Omental fat pad (tissue), 4 donors: ENCODE measurements at places on chromosomes 5 and 9. TPM values are rescaled to one million over a fixed set of nuclear protein-coding genes. Genes with fewer than 3 reads are reported as not detected.

The LPAR1 gene
- total RNA-seq = 80.2 TPM

The SPINK1 gene
- total RNA-seq = not detected

The DIPK1B gene
- total RNA-seq = 12.8 TPM

GRCh38 chr5:156393980-156394379 lies 67.0 kb downstream of the SGCD start:
- no peak for DNase-seq

- DNase-seq = no peak
These were observed 465.2 kb upstream of the RGMB start for GRCh38 chr5:98308231-98308630.

GRCh38 chr9:36802201-36802920 lies 229.7 kb downstream of the MELK start:
- DNase-seq = no peak

- no peak for DNase-seq
These were observed 40.7 kb downstream of the WNK2 start for GRCh38 chr9:93224591-93224990.

DNA sequence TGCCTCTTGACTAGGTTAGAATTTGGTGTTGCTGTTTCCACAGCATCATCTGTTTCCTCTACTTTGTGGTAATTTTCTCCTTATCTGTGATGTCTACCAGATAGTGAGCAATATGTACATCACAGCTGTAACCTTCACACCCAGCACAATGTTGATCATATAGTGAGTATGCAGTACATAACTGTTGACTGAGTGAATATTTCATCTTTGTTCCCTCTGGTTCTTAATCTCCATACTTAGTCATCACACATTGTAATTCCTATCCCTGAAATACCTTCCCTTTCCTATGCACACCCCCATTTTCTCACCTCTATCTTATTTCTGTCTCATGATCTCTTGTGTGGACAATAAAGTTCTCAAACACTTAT lies 115.9 kb downstream of the KIF4B start:
- DNase-seq = no peak

DNA sequence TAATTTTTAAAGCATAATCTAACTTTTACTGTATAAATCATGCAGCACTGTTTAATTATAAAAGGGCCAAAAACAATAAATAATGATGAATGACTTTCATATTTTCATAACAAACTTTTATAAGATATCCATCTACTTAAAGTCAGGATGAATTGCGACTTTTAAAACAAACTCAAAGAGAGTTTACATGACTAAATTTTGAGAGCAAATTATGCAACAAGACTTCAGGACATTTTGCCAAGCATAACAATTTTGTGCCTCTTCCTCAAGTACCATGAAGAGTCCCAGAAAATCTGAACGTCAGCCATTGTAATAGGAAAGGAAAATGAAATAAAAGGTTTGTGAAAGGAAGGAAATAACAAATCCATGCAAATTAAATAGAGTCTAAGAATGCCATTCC lies 24.4 kb downstream of the ERAP1 start:
- DNase-seq = no peak

GRCh38 chr5:88693071-88693932 lies 189.7 kb downstream of the MEF2C start:
- DNase-seq = no peak

- DNase-seq = no peak
These were observed 118.7 kb upstream of the CCNG1 start for GRCh38 chr5:163318707-163319106.

DNA sequence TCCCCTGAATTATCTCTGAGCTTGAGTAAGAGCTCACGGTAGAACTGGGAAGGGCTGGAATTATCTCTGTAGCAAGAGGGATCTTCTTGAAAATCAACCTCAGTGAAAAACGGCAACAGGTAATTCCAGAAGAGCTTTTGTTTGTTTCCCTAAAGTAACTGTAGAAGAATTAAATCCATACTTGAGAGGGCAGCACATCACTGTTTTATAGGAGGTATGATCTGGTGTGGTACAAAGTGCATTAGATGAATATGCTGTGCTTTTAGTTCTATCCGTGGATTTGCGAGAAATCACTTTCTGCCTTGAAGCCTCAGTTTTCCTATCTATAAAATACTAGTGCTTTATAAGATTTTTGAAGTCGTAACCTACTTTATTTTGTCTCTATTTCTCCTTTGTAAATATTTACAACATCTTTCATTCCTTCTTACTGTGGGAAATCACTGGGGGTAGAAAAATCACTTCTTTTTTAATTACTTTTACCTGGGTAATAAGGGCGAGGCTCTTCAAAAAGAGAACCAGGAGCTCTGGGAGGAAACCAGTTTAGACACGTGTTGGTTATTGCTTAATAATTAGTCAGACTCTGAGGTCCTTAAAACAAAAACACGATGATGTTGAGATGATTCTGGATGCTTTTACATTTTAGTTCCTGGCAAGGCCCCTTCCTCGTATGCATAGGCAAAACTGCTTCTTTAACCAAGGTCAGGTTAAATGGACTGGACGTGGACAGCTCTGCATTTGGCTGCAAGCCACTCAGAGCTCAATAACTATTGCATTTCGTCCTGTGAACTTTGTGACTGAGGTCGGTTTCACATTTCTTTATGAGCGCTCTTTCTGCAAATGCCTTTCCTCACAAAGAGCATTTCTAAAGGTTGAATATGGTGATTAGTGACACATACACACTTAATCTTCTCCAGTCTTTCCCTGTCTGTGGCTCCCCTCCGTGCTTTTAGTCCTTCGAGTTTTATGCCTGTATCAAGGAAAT lies 376.1 kb downstream of the BRINP1 start:
- DNase-seq = no peak

DNA sequence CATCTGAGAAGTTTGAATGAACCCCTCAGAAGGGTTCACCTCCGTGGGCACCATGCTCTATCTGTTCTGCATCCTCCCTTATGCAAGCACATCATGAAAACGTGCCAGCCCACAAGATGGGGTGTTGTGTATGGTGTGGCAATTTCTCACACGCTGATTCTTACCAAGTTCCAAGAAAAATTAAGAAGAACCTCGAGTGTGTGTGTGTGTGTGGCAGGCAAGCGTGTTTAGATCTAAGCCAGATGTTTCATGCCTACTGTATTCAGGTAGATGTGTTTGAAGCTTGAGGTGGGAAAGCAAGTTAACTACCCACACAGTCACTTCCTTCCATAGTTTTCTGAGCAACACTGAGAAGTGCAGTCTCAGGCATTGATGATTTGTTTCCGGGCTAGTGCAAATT lies 77.7 kb upstream of the GNA14 start:
- DNase-seq = no peak

DNA sequence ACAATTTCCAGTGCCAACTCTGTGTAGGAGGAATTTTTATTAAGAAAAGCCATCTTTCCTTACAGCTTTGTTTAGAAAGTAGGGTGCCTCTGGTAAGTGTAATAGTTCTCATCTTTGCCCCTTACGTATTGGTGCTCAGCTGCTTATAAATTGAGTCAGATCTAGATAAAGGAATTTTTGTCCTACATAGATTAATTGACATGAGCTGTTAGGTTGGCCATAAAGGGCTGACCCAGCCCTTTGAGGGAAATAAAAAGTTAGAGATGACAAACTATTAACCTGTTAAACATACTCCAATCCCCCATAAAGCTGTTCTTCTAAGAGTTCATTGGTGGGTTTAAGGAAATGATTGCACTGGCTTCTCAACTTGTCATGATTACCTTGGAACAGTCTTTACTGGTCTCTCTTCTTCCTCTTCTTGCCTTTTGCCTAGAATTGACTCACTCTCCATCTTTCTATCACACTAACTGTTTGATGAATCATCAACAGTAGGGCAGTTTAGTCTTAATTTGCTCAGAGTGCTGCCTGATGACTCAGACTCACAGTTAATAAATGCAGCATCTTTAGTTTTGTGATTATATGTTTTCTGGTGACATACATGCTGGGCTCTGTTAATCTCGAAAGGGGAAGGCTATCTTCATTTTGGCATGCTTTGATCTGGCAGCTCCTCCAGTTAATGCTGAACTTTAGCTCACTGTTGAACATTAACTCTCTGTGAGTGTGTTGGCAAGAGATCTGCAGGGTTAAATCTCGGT lies 51.7 kb downstream of the ARHGAP26 start:
- no peak for DNase-seq

GRCh38 chr9:124632077-124632621 lies 125.0 kb upstream of the NR5A1 start:
- no peak for DNase-seq
